ENCODE measurements at places on chromosomes 2 and 18.

DNA sequence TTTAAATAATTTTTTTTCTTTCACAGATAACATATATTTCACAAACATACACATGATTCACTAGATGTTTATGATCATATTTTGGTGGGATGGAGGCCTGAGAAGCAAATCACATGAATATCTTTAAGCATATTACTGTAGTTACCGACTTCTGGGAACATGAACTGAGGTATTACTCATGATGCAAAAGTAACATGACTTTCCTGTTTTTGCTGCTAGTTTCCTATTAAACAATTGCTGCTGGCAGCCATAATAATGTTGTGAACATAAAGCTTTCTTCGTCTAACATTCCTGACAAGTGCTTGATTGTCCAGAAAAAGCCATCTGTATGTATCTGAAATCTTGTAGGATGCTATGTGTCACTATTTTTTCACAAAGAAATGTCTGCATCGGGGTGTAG, 145.4 kb downstream of the MTX2 start:
- DNase-seq: no peak

DNA sequence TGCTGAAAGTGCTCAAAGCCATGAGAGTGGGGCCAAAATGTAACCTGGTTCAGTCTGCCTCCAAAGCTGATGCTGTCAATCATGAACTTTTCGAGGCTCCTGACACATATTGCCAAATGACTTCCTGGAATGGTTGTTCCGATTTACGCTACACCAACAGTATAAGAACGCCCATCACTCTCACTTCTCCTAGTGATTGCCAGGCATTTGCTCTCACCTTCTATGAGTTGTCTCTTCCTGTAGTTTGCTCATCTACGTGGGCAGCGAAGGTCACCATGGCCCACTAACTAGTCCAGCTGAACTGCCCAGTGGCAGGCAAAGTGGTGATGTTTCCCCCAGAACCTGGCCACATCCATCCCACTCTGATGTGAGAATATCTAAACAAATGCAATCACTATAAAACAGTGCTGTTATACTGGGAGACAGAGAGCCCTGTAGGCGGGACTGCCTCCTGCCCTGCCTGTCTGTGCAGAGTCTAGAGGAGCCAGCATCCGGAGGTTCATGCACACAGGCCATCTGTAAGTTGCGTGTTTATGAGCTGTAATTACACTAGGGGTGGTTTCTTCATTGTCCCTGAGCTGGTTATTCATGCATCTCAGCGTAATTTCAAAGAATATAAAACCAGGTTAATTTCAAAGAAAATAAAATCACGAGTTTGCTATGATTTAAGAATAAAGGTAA, 8.8 kb upstream of the CABLES1 start:
- DNase-seq: no peak

DNA sequence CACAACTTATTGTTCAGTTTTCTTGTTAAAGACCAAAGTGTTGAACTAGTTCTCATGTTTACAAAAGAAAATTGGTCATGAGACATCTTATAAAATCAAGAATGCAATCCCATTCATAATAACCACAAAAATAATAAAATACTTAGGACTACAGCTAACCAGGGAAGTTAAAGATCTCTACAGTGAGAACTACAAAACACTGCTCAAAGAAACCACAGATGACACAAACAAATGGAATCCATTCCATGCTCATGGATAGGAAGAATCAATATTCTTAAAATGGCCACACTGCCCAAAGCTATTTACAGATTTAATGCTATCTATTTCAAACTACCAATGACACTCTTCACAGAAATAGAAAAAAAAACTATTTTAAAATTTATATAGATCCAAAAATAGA, 1354.8 kb upstream of the CDH2 start:
- no peak for DNase-seq

DNA sequence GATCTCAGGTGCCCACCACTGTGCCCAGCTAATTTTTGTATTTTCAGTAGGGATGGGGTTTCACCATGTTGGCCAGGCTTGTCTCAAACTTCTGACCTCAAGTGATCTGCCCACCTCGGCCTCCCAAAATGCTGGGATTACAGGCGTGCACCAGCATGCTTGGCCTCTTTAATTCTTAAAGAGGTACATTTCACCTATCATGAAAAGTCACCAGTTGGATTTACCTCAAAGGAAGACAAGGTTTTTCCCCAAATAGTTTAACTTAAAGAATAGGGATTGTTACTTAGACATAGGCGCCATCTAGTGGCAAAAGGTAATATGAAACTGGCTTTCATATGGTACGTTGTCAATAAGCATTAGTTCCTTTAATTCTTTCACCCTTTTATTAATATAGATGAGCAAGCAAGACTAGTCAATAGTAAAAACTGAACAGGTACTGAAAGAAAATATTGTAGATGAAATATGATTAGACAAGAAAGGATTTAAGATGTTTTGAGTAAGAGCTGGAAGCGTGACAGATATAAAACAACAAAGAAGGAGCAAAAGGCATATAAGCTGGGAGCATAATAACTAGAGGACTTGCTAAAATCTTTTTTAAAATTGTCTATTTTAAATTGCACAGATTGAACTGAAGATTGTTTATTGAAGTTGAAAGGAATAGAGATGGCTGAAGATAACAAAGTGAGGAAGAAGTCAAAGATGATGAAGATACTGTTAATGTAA, 35.0 kb upstream of the PSMD14 start:
- peak; percentile 48 for DNase-seq

- DNase-seq: no peak
Measured at GRCh38 chr2:58620896-58621295, 379.8 kb upstream of the FANCL start.

DNA sequence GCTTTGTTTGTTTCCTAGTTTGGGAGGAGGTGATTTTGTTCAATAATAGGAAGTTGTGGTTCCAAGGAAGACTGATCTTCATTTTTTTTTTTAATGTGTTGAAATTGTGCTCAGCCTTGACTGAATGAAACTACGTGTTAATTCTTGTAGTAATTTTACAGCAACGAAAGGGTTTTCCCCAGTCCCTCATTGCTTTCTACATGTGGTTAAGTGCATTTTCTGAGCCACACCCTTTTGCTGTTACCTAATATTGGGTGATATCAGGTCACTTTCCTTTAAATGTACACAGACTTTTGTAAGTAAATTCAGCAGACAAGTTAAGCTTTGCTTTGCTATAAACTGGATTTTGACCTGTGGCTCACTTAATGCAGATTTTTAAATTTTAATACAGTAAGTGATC, 73.6 kb downstream of the OTX1 start:
- no peak for DNase-seq

All from fibroblast of skin of abdomen (primary cell).